ENCODE measurements at places on chromosomes 7 and 10.

- no peak for DNase-seq
These were observed 20.0 kb downstream of the PAPOLB start for GRCh38 chr7:4841836-4842235.

DNA sequence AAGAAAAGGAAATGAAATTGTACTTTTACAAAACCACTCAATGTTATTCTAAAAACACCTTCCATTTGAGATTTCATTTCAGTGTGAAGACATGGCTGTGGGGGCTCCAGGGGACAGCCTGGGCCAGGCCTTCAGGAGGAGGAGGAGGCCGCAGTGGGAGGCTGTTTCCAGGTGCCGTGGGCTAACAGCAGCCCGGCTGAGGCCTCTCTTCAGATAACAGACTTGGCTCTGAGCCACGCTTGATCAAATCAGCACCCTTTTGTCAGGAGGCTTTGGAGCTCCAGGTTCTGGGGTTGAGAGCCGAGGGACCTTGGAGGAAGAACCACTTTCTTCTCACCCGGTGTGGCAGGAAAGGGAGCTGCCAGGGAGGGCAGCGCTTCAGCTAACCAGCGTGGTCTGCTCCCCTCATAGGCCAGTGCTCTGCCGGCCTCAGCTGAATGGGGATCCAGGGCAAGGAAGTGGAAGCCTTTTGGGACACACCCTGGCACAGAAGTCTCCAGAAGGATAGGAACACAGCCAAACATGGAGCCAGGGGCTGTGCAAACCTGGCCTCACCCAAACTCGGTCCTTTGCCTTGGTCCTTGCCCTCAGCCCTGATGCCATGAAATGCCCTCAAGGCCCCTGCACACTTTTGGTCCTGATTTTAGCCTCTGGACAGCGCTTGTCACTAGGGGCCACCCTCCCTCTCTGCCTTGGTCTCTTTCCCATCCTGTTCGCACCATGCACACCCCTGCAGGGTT is 23.5 kb upstream of the CHST15 start:
- DNase-seq: no peak

DNA sequence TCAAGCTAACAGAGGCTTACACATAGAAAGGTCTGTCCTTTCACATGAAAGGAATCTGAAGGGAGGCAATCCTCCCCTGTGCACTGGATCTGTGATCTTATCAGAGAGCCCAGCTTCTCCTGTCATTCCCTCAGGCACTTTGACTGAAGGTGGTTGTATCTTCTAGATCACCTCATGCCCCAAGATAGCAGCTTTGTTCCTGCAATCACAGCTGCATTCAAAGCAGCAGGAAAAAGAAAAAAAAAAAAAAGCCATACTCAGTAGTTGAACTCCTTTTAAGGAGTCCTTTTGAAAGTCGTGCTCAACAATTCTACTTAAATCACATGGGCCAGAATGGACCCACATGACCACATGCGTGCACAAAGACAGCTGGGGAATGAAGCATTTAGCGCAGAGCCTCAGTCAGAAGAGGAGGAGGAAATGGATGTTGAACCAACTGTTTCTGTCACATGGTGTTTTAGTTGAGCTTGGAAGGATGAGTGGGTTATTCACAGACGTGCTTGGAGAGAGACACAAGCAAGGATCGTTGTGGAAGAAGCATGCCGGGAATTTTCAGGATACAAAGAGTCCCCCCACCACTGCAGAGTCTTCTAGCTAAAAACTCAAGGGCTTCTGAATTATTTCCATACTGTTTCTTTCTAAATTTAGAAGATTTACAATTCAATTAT is 13.0 kb upstream of the PFKP start:
- DNase-seq: no peak

DNA sequence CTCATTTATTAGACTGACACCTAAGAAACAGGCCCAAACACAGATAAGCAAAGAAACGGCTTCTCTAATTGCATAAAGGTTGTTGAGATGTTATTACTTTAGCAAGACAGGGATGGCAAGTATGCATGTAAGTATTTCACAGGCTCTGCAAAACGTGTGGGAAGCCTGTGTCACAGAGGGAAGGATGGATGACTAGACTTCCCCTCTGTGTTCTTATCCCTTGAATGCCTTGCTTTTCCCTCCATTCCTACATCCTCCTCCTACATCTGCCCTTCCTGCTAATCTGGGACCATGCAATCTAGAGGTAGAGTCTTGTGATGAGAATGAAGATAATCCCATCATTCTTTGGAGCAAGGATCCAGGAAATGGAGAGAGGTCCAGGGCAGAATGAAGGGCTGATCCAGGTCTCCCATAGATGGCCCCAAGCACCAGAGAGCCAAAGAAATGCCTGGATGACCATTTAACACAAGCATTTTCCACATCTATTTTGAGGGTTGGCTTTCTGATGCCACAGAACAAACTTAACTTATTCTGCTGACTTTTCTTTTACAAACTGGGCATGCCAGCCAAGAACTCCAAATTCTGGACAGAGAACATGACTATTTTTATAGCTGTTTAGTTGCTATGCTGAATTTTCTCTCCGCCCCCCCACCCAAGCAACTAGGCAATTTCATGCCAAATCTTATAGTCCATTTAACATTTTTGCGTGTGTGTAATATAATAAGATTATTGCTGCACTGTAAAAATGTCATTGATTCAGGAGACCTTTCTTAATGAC is 48.1 kb downstream of the NRP1 start:
- no peak for DNase-seq

DNA sequence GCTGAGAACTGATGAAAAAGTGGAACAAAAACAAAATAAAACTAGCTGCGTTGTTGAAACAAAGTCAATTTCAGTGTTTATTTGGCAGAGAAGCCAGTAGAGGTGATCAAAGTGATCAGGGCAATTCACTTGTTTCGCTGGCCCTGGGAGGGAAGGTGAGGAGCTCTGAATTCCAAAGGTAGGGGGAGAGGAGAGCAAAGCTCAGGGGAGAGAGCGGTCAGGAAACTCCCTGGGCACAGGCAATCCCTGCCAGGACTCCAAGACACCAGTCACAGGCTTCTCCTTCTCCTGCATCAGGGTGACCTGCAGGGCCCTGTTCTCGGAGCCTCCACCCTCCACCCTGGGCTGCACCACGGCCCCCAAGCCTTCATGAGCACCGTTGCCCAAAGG is 6.8 kb upstream of the KIAA1217 start:
- no peak for DNase-seq

GRCh38 chr7:24752073-24752800 is 5.0 kb downstream of the GSDME start:
- no peak for DNase-seq

DNA sequence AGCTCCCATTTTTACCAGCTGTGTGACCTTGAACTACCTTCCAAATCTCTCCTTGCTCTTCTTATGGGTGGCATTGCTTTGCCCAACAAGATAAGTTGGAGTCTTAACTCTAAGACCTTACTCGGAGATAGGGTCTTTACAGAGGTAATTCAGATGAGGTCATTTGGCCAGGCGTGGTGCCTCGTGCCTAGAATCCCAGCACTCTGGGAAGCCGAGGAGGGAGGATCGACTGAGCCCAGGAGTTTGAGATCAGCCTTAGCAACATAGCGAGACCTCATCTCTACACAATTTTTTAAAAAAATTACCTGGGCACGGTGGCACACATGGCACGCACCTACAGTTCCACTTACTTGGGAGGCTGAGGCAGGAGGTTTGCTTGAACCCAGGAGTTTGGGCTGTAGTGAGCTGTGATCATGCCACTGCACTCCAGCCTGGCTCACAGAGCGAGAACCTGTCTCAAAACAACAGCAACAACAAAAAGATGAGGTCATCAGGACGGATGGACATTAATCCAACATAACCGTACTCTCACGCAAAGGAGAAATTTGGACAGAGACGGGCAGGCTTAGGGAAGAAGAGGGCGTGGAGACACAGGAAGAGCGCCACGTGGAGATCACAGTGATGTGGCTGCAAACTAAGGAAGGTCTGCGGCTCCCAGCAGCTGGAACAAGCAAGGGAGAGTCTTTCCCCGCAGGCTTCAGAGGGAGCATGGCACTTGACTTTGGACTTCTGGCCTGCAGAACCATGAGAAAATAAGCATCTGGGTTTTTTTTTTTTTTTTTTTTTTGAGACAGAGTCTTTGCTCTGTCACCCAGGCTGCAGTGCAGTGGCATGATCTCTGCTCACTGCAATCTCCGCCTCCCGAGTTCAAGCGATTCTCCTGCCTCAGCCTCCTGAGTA is 122.3 kb upstream of the CARD11 start:
- no peak for DNase-seq

DNA sequence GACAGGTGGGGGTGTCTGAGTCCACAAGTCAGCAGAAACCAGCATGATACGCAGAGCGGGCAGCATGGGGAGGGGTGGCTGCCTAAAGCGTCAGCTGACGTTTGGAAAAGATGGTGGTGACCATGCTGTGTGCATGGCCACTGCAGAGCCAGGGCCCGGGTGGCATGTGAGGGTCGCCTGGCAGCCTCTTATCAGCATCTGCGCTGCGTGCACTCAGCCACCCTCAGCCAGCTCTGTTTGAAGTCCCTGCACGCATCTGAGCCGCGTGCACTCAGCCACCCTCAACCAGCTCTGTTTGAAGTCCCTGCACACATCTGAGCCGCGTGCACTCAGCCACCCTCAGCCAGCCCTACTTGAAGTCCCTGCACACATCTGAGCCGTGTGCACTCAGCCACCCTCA is 61.5 kb downstream of the WDR37 start:
- no peak for DNase-seq

DNA sequence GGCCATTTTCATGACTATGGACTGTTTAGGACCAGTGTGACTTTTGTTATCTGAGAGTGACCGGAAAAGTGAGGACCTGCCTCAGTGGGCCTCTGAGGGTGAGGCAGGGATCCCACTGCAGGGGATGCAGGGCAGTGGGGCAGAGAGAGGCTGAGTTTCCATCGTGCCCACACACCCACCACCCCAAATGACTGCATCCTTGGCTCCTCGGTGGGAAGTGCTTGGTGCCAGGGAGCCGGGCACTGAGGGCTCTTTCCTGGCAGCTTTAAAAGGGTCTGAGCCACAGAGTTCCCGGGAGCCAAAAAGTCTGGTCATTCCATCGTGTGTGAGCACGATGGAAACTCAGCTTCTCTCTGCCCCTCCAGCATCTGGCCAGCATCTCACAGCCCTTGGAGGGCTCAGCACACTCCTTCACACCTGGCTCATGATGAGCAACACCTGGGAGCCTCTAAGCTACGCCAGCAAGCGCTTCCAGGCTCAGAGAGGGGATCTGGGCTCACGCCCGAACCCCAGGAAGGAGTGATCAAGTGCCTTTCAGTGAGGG is 59.1 kb downstream of the RAMP3 start:
- DNase-seq: no peak

- DNase-seq: no peak
These were observed 41.5 kb upstream of the PRKCQ start for GRCh38 chr10:6621536-6621935.

- no peak for DNase-seq
These were observed 264.2 kb downstream of the SEC23IP start for GRCh38 chr10:120156614-120157274.

DNA sequence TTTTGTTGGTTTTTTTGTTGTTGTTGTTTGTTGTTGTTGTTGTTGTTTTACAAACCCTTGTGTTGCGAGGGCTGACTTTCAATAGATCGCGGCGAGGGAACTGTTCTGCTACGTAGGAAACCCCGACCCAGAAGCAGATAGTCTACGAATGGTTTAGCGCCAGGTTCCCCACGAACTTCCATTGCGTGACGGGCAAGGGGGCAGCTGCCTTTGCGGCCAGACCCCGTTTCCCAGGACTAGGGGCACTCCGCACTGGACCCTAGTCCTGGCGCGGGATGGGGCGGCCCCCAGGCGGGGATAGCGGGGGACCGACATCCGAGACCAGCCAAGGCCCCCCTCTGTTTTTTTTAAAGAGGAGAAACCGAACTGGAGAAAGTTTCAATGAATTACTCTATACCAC is 119.6 kb downstream of the LRRTM3 start:
- no peak for DNase-seq

GRCh38 chr10:16292366-16292765 is 144.4 kb upstream of the PTER start:
- DNase-seq: no peak

GRCh38 chr10:19699299-19699698 is 116.9 kb upstream of the PLXDC2 start:
- no peak for DNase-seq

GRCh38 chr10:97039538-97040247 is 146.1 kb downstream of the SLIT1 start:
- no peak for DNase-seq

GRCh38 chr10:12264204-12264940 is 68.4 kb downstream of the CDC123 start:
- DNase-seq: peak; percentile 73
